ENCODE measurements at places on chromosomes 7 and 10. TPM values are rescaled to one million over a fixed set of nuclear protein-coding genes. Genes with fewer than 3 reads are reported as not detected.

DNA sequence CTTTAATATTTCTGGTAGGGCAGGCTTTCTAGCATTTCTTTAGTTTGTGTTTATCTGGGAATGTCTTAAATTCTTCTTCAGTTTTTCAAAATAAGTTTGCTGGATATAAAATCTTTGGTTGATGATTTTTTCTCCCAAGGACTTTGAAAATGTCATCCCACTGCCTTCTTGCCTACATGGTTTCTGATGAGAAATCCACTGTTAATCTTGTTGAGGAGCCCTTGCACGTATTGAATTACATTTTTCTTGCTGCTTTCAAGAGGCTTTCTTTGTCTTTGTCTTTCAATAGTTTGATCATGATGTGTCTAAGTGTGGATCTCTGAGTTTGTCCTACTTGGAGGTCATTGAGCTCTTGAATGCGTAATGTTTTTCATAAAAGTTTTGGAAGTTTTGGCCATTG, 66.0 kb downstream of the CASD1 start:
- no peak overlapping the region for H3K4me3 ChIP-seq
- H3K27me3 ChIP-seq: no peaks in the 10 kb centered on the region
- no peak for DNase-seq
- H3K4me1 ChIP-seq: peaks cover 10% of the 10 kb centered on the region
- H3K27ac ChIP-seq: no peak overlapping the region

MPP7 gene
- 16.3 TPM for total RNA-seq

CYP2C18 gene
- total RNA-seq: 3.0 TPM

DNA sequence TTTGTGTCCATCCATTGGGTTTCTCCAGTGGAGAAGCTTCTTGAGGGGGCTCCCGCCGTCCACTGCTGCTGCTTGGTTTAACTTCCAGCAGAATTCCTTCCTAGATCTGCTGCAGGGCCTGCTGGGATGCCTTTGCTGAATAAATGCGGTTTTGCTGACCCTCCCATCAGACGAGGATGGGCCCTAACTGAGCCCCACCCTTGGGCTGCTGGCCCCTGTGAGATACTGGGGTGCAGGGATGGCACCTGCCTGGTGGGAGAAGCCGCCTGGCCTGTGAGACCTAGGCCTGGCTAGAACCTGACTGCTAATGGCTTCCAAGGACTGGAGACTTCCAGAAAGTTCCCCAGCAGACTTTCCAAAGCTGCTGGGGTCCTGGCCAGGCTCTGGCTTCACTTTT, 43.8 kb downstream of the ZNF467 start:
- H3K27ac ChIP-seq: no peak overlapping the region
- DNase-seq: no peak
- no peaks in the 10 kb centered on the region for H3K4me1 ChIP-seq
- H3K4me3 ChIP-seq: no peak overlapping the region

RPEL1 gene
- not detected for total RNA-seq

LIPJ gene
- not detected for total RNA-seq

- no peaks in the 10 kb centered on the region for H3K4me1 ChIP-seq
- no peaks in the 10 kb centered on the region for H3K36me3 ChIP-seq
- no peak for DNase-seq
- H3K27ac ChIP-seq: no peak overlapping the region
Measured at GRCh38 chr10:121281576-121281975, 316.7 kb downstream of the FGFR2 start.

GRCh38 chr10:80617807-80618206, 80.1 kb downstream of the SH2D4B start:
- no peak overlapping the region for H3K27ac ChIP-seq
- H3K4me3 ChIP-seq: no peak overlapping the region
- no peaks in the 10 kb centered on the region for H3K4me1 ChIP-seq
- H3K36me3 ChIP-seq: no peaks in the 10 kb centered on the region

LFNG gene
- total RNA-seq: 30.0 TPM

DNA sequence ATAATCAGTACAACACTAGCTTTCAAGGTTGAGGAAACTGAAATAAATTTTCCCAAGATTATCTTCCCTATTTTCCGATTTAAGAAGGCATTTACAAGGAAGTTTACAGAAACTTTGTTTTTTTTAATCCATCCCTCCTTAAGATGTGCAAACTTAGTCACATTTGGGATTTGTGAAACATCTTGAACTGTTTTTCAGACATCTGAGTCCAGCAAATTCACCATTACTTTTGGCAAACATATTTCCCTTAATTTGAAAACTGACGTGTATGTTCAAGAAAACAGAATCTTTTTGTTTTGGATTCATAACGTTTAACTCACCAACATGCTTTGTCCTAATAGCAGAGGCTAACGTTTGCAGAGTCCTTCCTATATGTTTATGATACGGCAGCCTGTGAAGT, 19.5 kb downstream of the GLI3 start:
- H3K4me3 ChIP-seq: no peak overlapping the region
- DNase-seq: no peak
- H3K27ac ChIP-seq: no peak overlapping the region
- peaks cover 11% of the 10 kb centered on the region for H3K27me3 ChIP-seq

DNA sequence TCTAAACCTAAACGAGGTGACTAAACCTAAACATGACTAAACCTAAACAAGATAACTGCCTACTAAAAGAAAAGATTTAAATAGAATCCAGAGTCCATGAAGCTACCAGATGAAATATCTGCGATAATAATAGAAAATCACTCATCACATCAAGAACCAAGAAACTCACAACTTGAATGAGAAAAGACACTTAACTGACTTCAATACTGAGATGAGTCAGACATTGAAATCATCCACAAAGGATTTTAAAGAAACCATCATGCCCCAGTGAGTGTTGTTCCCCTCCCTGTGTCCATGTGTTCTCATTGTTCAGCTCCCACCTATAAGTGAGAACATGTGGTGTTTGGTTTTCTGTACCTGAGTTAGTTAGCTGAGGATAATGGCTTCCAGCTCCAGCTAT, 416.0 kb downstream of the CALN1 start:
- no peak overlapping the region for H3K27ac ChIP-seq
- H3K4me1 ChIP-seq: no peaks in the 10 kb centered on the region
- DNase-seq: no peak
- H3K4me3 ChIP-seq: no peak overlapping the region
- no peaks in the 10 kb centered on the region for H3K36me3 ChIP-seq

TSPAN33 gene
- 31.5 TPM for total RNA-seq

GRCh38 chr10:7932301-7933036, 114.2 kb downstream of the TAF3 start:
- no peak overlapping the region for H3K27ac ChIP-seq
- no peak overlapping the region for H3K4me3 ChIP-seq
- DNase-seq: no peak
- H3K27me3 ChIP-seq: no peaks in the 10 kb centered on the region
- peaks cover 9% of the 10 kb centered on the region for H3K4me1 ChIP-seq
- H3K36me3 ChIP-seq: peaks cover 4% of the 10 kb centered on the region

ANXA8 gene
- not detected for total RNA-seq

DNA sequence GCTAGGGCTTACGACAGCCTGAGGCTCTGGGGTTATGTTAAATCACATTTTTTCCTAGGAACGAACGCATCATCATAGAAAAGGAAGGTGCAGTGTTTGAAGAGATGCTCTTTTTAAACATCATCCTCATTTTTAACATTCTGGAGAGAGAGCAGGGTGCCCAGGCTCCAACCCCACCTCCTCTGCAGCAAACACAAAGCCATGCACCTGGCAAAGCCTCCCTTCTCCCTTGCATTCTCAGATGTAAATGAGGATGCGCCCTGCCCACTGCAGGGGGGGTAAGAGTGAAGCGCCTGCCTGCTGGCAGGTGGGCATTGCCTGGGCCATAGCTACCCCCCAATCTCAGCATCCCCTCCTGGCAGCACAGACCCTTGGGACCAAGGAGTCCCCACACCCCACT, 92.4 kb downstream of the PTPRN2 start:
- no peaks in the 10 kb centered on the region for H3K27me3 ChIP-seq
- H3K27ac ChIP-seq: no peak overlapping the region
- H3K4me1 ChIP-seq: no peaks in the 10 kb centered on the region
- no peaks in the 10 kb centered on the region for H3K36me3 ChIP-seq
- no peak for DNase-seq
- no peak overlapping the region for H3K4me3 ChIP-seq

GRCh38 chr7:105874055-105874454, 2.3 kb downstream of the ATXN7L1 start:
- peaks cover 21% of the 10 kb centered on the region for H3K27me3 ChIP-seq
- H3K4me3 ChIP-seq: no peak overlapping the region
- H3K27ac ChIP-seq: no peak overlapping the region
- H3K36me3 ChIP-seq: no peaks in the 10 kb centered on the region

- no peaks in the 10 kb centered on the region for H3K4me1 ChIP-seq
- H3K27ac ChIP-seq: no peak overlapping the region
- DNase-seq: no peak
- peaks cover 38% of the 10 kb centered on the region for H3K27me3 ChIP-seq
Measured at GRCh38 chr7:43294080-43294630, 181.7 kb downstream of the HECW1 start.

- no peaks in the 10 kb centered on the region for H3K4me1 ChIP-seq
- H3K4me3 ChIP-seq: no peak overlapping the region
- H3K36me3 ChIP-seq: no peaks in the 10 kb centered on the region
- no peak overlapping the region for H3K27ac ChIP-seq
- DNase-seq: no peak
Measured at GRCh38 chr10:77605466-77605865, 32.1 kb downstream of the KCNMA1 start.

GRCh38 chr7:23246555-23246954, at the start of gene GPNMB:
Gene GPNMB (plus strand): TSS chr7:23246775. CDS start chr7:23246858, 83 bp downstream.
- H3K27me3 ChIP-seq: peaks cover 60% of the 10 kb centered on the region
- DNase-seq: no peak
- H3K4me3 ChIP-seq: peak within 1 kb of the TSS; percentile 51

DNA sequence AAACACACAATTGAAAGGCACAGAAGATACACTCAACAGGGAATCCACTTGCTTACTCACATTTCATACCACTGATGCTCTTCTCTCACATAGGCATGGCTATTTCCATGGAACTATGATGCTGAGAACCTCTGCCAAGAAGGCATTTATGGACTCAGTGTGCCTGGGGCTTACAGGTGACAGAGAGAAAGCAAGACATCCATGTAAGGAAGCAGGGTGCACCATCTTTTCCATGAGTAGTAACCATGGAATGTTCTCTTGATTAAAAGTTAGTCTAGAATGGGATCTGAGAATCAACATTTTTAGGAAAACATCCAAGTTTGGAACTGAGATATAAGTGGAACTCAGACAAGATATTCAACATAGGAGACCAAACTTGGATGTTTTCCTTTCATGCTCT, 52.5 kb upstream of the MACC1 start:
- DNase-seq: no peak
- H3K4me1 ChIP-seq: no peaks in the 10 kb centered on the region
- H3K36me3 ChIP-seq: no peaks in the 10 kb centered on the region
- H3K27me3 ChIP-seq: no peaks in the 10 kb centered on the region
- H3K4me3 ChIP-seq: no peak overlapping the region
- no peak overlapping the region for H3K27ac ChIP-seq

GRCh38 chr10:124534231-124534798, 72.7 kb downstream of the LHPP start:
- H3K4me3 ChIP-seq: no peak overlapping the region
- peaks cover 12% of the 10 kb centered on the region for H3K4me1 ChIP-seq
- H3K27me3 ChIP-seq: no peaks in the 10 kb centered on the region
- DNase-seq: no peak
- no peaks in the 10 kb centered on the region for H3K36me3 ChIP-seq

CALML5 gene
- not detected for total RNA-seq

- H3K27ac ChIP-seq: no peak overlapping the region
- DNase-seq: no peak
- no peaks in the 10 kb centered on the region for H3K27me3 ChIP-seq
- H3K4me3 ChIP-seq: no peak overlapping the region
- no peaks in the 10 kb centered on the region for H3K4me1 ChIP-seq
- no peaks in the 10 kb centered on the region for H3K36me3 ChIP-seq
Measured at GRCh38 chr7:13725591-13725990, 263.9 kb downstream of the ETV1 start.

GRCh38 chr7:108456845-108457540, 757 bp upstream of the NRCAM start:
- peak overlapping the region; percentile 24 for H3K27ac ChIP-seq
- no peaks in the 10 kb centered on the region for H3K36me3 ChIP-seq
- H3K4me1 ChIP-seq: peaks cover 27% of the 10 kb centered on the region
- peak overlapping the region; percentile 71 for H3K4me3 ChIP-seq
- peaks cover 45% of the 10 kb centered on the region for H3K27me3 ChIP-seq

DNA sequence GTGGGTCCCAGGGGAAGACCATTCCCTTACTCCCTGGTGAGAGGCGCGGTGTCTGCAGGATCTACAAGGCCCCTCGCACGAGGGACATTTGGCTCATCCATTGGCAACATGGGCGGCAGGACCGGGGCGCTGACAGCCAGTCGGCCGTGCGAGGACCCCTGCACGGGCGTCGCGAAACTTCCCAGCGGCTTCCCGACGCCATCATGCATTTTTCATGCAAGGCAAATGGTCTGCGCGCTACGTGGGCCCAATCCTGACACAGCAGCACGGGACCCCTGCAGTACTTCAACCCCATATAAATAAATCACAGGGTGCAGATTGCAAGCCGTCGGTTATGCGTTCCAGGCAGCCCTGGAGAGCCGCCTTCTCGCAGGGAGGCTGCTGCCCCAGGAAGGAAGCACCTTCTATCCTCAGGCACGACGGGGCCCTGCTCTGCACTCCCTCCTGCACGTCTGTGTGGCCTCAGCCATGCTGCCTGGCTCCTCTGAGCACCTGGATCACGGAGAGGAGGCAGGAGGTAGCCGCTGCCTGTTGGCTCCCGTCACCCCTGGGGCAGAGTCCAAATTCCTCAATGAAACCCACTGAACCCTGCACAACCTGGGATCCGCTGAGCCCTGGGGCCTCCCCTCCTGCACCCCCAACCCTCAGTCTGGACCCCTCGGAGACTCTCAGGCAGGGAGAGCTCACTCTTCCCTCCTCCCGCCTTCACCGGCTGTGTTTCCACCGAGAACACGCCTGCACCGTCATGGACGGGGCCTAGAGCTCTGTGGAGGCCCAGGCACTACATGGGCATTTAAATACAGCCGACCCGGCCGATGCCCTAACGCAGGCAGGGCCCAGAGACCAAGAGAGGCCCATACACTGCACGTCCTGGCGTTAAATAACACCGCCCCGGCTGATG, 90.5 kb downstream of the PDGFA start:
- H3K4me1 ChIP-seq: no peaks in the 10 kb centered on the region
- no peak for DNase-seq
- H3K27ac ChIP-seq: no peak overlapping the region
- H3K36me3 ChIP-seq: no peaks in the 10 kb centered on the region

ZNF425 gene
- 2.8 TPM for total RNA-seq

DNA sequence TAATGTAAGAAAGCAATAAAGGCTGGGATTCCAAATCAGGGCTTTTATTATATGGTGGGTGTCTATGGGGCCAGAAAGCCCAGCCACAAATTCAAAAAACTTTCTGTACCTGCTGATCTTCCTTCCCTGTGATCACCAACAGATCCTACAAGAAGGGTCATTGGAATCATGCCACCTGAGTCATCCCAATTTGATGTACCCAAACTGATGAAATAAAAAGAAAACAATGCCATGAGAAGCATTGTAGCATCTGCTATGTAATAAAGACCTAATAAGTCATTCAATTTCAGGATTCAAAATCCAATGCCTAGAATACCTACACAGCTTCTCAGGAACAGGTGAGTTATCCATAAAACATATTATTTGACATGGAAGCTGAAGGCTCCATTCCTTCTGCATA, 228.8 kb downstream of the DKK1 start:
- H3K27me3 ChIP-seq: no peaks in the 10 kb centered on the region
- no peak overlapping the region for H3K27ac ChIP-seq
- H3K4me3 ChIP-seq: no peak overlapping the region
- H3K36me3 ChIP-seq: no peaks in the 10 kb centered on the region
- no peak for DNase-seq
- no peaks in the 10 kb centered on the region for H3K4me1 ChIP-seq

All from activated T-cell treated with anti-CD3 and anti-CD28 coated beads, Interleukin-2, amount 50 U/mL, for 72 hours (primary cell).